SK-N-DZ (cell line): ENCODE measurements at places on chromosomes 1 and 21.

GRCh38 chr1:116870300-116870699, 39.4 kb upstream of the PTGFRN start:
- no peak for DNase-seq

DNA sequence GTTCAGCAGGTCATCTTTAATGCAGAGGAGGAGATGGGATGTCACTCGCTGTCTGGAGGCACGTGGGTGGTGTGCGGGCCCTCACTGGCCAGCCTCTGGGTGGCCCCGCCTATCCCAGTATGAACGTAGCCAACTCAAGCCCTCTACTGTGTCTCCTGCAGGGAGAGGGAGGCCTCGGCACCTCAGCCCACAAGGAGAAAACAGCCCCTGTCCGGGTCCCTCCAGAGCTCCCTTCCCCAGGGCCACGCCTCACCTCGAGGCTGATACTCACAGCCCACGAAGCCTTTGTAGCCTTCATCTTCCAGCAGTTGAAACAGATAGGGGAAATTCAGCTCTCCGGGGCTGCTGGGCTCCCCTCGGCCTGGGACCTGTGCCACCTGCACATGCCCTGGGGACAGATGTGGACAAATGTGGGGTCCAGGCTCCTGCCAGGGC, 2.6 kb downstream of the HYI start:
- no peak for DNase-seq

GRCh38 chr1:109886827-109887226, 23.8 kb upstream of the CSF1 start:
- no peak for DNase-seq

- DNase-seq: no peak
Observed at GRCh38 chr1:183885142-183885735, 80.3 kb downstream of the RGL1 start.

DNA sequence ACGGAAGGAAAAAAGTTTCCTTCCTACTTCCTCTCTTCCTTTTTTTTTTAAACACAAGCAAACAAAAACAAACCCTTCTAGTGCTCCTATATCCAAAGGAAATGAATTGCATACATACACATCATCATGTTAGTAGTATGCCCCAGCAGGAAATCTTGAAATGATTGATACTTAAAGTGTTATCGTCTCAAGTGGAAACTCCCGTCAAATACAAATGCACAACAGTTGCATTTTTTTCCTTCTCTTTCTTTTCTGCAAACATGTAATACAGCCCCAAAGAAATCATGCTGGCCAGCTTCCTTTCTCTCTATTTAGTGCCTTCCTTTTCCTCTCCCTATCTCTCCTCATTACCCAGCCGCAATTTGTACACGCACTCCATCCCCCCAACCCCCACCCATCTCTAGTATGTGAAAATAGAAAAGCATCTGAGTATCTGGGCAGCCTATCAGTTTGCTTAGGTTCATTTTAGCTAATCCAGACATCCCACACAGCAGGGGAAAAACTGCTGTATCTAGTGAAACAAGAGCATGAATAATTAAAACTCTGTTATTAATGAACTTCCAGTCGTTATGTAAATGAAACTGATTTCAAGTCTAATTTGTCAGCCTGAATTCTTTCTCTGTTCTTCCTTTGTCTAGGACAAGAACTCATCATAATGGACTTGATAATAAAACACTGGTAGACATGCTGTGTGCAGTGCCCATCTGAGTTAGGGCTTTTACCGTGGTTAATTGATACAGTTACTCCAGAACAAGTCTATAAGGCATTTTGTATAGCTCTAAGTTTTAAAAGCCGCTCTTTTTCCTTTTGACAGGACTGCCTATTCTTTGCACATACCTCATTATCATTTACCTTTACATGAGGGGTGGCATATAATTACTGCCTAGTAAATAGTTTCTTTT, 336.5 kb upstream of the ADGRL2 start:
- no peak for DNase-seq

GRCh38 chr1:64502931-64503330, 33.0 kb downstream of the CACHD1 start:
- DNase-seq: no peak

DNA sequence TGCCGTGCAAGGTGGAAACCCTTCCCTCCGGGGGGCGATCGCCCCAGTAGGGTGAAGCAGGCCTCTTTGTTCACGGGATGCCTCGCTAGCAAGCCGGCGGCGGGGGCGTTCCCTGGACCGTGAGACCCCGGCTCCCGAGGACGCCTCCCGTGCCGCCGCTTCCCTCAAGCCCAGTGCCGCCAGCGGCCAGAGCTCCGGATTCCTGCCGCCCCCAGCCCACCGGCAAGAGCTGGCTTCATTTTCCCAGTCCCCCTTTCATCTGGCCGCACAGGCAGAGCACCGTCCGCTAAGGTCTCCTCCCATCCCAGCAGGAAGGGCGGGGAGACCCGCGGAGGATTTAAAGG, 16.3 kb downstream of the IER5 start:
- DNase-seq: peak; percentile 59

- no peak for DNase-seq
Observed at GRCh38 chr1:153356392-153357075, 1.1 kb upstream of the S100A9 start.

GRCh38 chr1:221708076-221708571, 33.8 kb downstream of the DUSP10 start:
- DNase-seq: peak; percentile 90

DNA sequence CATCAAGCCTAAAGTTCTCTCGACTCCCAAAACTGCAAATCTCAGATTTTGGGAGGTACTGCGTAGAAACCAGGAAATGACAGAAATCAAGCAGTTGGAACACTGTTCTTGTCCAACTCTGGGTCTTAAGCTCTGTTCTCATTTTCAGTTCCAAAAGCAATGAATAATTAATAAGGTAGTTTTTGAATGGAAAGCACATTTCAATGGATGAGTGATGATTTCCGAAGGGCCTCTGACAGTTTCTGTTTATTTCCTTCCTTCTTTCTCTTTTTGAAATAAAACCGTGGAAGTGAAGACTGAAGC, 20.9 kb upstream of the TARBP1 start:
- DNase-seq: no peak

DNA sequence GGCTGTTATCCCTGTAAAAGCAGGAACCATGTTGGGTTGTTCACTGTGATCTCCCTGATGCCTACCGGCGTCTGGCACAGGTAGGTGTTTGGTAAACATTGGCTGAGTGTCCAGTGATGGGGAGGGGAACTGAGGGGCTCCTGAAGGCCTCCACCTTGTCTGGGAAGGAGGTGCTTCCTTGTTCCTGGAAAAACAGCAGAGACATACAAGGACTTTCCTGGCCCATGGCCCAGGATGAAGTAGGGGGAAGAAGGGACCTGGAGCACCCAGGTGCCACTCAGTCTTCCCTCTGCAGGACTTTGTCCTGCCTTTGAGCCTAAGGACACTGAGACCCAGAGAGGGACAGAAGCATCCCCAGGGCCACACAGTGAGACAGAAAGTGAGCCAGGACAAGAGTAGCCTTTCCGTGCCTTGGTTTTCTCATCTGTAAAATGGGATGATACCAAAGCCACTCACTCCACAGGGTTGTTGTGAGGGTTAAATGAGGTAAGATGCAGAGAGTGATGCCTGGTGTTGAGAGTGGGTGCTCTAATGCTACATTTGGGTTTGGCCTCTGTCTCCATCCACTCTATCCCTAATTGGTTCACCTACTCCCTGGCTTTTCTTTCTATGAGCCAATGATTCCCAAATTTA, 6.1 kb upstream of the HEYL start:
- DNase-seq: no peak

GRCh38 chr1:202798260-202798659, 10.0 kb downstream of the KDM5B start:
- DNase-seq: no peak

DNA sequence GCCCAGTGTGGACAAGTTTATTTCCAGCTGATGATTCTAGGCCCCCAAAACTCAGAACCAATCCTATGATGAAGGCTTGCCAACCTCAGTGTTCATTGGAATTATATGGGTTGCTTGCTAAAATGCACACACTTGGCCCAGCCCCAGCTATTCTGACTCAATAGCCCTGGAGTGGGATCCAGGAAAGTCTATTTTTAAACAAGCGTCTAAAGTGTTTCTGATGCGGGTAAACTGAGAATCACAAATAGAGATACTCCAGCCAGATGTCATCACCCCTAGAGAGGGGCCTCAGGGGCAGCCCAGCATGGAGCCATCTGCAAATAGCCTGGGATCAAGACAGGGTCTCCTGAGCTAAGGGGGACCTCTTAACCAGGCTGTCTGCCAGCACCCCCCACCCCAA, 46.0 kb downstream of the PKP1 start:
- DNase-seq: no peak

GRCh38 chr1:160047111-160047991, 15.6 kb upstream of the PIGM start:
- no peak for DNase-seq

DNA sequence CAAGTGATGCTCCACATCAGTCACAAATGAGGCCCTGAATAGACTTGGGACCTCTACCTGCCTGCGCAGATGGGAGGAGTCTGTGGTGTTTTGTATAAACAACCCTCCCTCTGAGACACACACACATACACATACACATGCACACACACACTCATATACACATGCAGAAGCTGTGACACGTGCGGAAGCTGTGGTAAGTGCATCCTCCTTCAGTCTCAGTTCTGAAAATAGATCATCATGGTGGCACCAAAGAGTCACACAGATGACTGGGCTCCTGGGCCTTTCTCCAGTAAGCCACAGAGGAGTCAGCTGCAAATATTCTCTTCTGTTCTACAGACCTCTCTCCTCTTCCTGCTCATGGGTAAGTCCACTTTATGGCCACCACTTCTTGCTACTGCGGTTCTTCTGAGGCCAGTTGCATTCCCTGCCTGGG, at the start of gene LY9:
TSS of gene LY9 (plus strand) at position 224 of the 433 bp plus-strand sequence. CDS start at position 238, 14 bp downstream.
- DNase-seq: no peak

DNA sequence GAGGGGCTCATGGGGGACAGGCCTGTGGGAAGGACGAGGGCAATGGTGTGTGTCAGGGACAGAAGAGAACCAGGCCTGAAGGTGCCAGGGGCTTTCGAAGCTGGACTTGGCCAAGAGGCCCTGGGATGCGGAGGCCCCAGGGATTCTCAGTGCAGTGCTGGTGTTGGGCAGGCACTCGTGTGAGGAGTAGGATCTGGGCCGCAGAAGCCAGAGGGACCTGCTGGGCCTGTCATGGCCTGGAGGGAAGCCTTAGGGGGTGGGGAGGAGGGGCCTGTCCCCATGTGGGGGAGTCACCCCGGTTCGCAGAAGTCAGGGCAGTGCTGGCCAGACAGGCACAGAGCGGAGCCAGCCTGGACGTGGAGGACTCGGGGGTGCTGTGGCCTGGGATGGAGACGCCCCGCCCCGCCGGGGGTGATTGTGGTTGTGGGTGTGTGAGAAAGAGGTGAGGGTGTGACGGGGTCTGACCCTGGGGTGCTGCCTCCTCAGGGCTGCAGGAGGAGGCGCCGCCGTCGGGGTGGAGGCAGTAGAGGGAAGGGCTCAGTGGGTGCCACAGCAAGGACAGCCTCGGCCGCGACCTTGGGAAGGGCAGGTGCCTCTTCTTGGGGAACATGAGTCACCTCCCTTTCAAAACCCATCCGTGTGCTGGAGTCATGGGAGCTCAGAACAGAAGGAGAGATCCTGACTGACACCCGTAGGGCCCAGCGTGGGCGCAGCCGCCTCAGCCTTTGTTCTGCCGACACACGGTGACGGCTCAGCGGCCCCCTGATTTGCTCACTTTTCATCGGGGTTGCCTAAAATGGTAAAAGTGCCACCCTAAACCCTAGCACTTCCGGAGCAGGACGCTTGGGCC, 33.9 kb downstream of the FAAP20 start:
- no peak for DNase-seq

- DNase-seq: no peak
Observed at GRCh38 chr1:203590603-203591002, 36.0 kb upstream of the ATP2B4 start.

DNA sequence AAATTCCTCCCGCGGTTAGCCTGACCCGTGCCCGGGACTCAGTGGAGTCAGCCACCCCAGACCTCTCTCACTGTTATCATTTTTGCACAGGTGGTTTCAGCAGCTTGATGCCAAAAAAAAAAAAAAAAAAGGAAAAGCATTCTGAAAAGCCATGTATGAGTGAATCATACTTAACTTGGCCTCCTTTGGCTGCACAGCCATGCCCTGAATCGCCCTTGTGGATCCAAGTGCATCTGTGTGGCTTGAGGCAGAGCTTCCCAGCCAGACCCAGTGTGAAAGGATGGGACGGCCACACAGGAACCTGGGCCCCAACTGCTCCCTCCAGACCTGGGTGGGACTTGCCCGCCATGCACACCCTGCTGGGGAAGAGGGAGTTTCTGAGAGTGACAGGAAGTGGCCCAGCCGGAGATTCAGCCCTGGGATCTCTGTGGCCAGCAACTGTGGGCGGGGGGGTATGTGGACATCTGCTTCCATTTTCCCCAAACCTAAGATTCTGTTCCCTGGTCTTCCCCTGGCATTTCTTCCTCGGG, 8.6 kb downstream of the YBEY start:
- DNase-seq: no peak

DNA sequence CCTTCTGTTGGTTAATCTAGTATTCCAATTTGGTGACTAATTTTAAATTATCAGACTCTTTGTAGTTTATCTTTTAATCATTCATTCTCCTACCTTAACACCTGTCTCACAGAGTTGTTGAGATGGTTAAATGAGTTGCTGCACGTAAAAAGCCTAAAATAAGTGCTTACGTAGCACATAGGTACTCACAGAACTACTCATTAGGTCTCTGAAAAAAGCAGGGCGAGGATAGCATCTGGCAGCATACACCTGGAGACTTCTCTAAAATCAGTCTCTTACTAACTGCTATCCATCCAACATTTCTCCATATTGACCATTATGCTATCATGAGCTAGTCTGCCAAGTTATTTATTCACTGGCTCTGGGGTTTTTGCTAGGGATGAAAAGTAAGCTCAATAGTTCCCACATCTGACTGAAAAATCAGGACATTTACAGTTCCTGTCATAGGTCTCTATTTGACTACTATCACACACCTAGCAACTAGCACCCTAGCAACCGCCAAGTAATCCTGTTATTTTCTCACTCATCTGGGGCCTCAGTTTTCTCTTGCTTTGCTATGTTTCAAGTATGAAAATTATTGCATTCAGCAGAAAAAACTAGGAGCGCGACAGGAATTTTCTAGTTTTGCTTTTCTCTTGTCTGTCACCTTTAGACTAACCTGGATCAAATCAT, 11.2 kb downstream of the CSDE1 start:
- no peak for DNase-seq

DNA sequence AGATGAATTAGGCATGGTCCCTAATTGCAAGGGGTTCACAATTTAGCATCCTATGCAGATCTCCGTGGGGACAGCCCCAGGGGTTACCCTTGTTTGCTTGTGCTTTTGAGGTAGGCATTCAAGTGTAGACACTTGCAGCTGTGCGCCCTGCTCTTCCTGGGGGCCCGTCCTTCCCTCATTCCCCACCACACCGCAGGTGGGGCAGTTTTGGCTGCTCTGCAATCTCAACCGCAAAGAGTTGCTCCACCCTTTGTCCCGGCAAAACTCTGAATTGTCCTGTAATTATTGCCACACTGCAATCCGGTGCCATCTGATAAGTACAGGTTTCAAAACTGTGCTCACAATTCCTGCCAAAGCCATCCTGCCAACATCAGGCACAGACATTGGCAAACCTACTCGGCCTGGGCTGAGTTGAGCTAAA, 65.4 kb upstream of the LYST start:
- no peak for DNase-seq
